ENCODE measurements at places on chromosomes 12 and 14.

DNA sequence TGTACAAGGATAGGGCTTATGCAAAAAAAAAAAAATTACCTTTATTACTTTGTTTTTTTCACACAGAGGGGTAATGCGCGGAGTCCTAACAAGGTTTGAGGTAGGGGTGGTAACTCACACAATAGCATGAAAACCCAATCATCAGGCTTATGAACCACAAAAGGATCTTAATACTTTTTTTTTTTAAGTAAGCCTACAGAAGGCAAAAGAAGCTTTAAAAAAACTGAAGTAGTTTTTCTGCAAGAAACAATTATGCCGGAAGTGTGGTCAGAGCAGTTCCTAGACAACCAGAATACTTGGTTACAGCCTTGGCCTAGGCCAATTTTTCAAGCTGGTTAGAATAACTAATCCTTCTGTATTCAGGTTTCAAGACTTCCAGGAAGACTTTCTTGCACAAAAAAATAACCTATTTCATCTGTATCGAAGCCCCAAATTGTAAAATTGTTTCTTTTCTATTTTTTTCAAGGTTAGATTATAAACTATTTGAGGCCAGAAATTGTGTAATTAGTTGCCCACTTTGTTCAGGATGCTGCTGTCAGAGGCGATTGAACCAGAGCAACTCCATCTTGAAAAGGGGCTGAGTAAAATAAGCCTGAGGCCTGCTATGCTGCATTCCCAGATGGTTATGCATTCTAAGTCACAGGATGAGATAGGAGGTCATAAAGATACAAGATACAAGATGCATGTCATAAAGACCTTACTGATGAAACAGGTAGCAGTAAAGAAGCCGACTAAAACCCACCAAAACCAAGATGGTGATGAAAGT lies 1.8 kb upstream of the GNS start:
- DNase-seq, result no peak

DNA sequence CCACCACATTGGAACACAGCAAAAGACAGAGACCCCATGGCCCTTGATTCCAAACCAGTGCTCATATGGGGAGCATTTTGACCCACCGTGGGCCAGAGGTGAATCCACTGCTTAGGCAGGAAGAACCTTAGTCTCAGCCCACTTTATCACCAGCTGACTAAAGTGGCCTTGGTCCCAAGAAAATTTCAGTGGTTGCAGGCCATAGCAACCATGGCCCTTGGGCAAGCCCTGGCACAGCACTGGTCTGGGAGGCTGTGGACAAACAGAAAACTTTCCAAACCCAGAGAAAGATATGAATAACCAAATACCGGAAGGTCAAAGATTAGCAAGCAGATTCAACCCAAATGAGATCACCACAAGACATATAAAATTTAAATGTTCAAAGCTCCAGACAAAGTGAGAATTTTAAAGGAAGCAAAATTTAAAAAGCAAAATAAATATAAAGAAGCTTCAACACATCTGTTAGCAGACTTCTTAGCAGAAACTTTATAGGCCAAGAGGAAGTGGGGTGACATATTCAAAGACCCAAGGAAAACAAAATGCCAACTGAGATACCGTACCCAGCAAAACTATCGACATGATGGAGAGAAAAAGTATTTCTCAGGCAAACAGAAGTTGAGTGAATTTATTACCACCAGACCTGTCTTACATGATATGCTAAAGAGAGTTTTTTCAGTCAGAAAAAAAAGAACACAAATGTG lies 7.8 kb downstream of the KLRK1 start:
- DNase-seq, result no peak

DNA sequence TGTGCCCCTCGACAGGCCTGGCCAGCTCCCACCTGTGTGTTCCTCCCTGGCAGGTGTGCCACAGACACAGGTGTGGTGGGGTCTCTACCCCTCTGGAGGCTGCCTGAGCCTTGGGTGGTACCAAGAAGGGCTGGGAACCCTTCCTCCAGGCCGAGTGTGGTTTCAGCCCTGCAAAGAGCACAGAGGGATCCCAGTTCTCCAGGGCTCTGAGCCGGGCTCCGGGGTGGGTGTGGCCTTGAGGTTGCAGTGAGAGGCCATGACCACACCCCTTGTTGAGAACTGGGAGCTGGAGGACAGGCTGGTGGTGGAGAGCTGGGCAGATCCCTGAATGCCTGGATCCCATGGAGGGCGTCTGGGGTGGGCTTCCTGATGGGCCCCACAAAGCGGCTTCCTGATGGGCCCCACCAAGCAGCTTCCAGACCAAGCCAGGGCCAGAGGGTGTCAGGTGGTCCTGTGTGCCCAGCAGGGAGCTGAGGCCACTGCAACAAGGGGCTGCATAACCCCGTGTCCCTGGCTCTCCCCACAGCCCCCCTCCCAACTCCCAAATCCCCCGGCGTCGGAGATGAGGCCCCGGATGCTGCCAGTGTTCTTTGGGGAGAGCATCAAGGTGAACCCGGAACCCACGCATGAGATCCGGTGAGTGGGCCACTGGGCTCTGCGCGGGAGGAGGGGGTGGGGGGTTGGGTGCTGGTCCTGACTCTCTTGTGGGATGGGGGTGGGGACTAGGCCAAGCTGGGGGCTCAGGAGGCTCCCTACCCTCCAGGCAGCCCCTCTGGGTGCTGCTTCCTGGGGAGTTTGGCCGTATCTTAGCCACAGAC lies 16.6 kb downstream of the RFLNA start:
- no peak for DNase-seq

DNA sequence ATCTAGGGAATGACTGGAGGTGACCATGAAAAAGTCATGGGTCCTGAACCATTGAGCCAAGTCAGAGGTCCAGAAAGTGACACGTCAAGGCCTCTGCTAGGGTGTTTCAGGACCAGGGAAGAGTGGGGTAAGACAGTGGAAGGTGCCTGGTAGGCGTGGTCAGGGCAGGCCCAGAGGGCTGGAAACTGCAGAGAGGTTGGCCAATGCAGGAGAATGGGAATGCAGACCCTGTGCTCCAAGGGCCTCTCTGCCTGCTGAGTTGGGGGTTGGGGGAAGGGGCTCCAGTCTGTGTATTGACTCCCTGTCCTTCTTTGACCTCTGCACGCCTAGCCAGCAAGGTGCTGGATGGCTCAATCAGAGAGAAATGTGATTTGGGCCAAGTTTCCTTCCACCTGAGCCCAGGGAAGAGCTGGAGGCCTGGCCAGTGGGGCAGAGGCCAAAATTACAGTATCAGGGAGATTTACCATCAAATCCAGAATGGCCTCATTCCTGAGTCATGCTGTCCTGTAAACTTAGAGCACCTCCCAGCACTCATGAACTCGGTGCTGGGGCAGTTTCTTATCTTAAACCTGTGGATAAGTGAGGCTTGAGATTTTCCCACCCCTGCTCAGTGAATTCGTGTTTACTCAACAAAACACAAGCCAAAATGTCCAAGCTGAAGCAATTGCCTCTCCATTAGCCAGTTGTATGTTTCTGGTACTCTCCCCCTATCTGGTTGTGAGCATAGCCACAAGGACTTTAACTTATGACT lies 24.4 kb downstream of the IRF2BPL start:
- DNase-seq, result no peak

- no peak for DNase-seq
Observed at GRCh38 chr12:47087088-47087688, 7.4 kb upstream of the AMIGO2 start.

GRCh38 chr12:133129368-133130037 lies 571 bp downstream of the ZNF891 start:
- DNase-seq, result no peak

GRCh38 chr12:110065540-110065939 lies 17.2 kb upstream of the C12orf76 start:
- no peak for DNase-seq

DNA sequence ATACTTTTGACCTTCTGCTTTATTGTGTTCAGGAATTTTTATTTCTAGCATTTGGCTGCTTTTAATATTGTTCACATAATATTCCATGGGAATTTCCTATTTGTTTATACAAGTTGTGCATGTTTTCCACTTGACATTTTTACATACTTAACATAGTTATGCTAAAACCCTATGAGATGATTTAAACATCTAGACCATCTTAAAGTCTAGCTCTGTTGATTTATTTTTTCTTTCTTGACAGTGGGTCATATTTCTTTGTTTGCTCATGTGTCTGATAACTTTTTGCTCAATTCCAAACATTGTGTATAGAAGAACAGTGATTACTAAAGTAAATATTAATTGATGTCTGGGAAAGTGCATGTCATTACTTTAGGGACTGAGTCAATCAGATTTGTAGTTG lies 202.1 kb upstream of the PDZRN4 start:
- DNase-seq, result no peak

GRCh38 chr14:55430024-55430690 lies 10.3 kb downstream of the TBPL2 start:
- peak; percentile 96 for DNase-seq

DNA sequence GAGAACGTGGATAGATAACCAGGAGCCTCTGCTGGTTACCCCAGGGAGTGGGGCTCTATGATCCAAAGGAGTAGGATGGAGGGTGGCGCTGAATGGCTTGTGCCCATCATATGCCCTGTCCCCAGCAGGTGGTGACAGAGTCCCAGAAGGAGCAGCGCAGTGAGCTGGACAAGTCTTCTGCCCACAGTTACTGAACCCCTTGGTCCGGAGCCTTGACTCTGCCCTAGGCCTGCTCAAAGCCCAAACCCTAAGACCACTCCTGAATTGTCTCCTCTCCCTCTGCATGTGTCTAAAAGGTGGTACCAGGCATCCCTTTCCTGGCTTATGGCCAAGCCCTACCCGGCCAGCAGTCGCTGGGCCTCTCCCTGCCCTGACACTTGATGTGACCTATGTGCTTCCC lies 3.2 kb downstream of the PRPH start:
- DNase-seq, result no peak

DNA sequence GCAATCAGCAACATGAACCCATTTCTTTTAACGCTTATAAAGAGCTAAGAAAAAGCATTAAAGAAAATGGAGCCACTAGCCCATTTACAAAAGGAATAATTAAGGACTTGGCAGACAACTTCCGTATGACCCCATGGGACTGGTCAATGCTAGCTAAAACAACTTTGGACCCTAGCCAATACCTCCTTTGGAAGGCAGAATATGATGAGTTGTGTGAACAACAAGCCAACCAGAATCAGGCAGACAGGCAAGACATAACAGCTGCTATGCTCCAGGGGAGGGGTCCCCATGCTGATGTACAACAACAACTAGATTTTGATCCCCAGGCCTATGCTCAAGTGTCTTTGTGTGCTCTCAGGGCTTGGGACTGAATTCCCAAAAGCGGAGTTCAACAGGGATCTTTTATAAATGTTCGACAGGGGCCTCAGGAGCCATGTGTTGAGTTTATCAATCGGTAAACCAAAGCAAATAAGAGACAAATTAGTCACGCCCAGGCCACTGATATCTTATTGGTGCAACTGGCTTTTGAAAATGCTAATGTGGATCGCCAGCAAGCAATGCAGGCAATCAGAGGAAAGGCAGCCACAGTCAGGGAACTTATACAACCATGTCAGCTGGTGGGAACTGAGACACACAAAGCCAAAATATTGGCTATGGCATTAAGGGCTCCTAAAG lies 254.4 kb upstream of the DIO2 start:
- no peak for DNase-seq

GRCh38 chr12:4030929-4031702 lies 157.9 kb upstream of the PARP11 start:
- peak; percentile 98 for DNase-seq

DNA sequence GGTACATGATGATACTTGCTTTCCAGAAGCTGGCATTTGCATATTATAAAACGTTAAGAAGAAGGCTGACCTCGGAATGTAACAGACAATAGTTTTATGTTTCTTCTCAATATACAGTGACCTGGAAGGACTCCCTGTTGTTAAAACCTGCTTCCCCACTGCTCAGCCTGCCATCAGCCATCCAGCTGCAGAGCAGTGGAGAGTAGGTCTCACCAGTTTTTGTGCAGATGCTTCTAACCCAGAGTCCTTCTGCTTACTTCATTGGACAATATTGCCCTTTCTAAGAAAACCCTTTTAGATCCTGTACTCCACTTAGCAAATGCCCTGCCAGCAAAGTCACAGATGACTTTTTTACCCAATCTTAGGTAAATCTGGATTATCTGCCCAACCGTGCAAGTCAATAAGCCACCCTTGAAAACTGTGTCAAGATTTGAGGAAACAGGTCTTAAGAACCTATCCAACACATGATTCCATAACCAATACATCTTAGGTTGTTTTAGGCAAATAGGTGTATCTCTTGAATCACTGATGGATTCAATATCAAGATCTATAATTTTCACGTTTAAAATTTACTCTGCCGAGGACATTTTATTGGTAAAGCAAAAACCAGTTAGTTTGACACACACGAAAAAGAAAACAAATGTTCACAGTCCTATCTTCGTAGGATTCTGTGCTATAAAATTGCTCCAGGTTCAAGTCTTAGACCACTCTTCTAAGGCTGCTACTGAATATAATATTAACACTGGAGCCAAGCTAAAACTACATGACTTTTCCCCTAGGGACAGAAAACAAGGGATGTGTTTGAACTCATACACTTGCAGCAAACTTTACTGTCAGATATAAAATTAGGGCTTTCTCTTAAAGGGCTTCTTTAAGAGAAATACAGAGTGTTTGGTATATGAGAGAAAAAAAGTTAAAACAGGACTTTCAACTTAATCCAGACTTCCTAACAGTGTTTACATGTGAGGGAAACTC lies 5.7 kb downstream of the PHLDA1 start:
- peak; percentile 79 for DNase-seq

GRCh38 chr12:108653082-108653516 lies 19.4 kb upstream of the SELPLG start:
- DNase-seq, result no peak

GRCh38 chr14:75595226-75595625 lies 16.8 kb downstream of the FLVCR2 start:
- DNase-seq, result no peak

DNA sequence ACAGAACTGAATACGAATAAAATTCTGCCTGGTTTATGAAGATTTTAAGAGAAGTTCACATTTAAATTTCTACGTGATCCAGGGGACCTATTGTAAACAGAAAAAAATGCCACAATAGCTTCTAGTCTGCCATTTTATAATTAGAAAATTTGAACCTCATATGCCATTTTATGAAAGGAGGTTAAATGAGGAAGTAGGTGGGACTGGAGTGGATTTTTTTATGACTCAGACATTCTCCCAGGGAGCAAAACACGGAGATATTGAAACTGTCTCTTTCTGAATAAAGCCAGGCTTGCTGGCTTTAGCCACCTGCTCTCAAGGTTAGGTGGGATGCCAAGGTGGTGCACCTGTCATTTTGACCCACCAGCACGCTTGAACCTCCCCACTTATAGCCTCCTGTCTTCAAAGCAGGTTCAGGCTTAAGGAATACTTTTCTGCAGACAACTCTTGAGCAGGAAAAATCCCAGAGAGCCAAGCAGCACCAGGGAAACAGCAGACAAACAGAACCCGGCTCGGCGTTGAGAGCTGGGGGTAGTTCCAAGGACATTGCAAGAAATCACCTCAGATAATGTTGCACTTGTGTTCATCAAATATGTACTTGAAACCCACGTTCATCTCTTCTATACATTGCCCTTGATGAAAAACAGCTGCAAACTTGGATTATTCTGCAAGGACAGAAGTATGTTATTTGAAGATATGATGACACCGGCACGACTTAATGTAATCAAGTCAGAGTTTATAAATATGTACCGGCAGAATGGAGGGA lies 203.7 kb downstream of the PPM1H start:
- no peak for DNase-seq

- peak; percentile 69 for DNase-seq
Observed at GRCh38 chr12:113334786-113335539, at the start of gene SLC8B1. Gene SLC8B1, minus strand, starts transcription at chr12:113335109. Its CDS starts 2,231 bp downstream, at chr12:113332878.

Data from foreskin keratinocyte (primary cell).